ENCODE measurements at places on chromosomes 7 and 10.

- no peak for DNase-seq
These were observed 3.8 kb upstream of the PDCD4 start for GRCh38 chr10:110867807-110868465.

DNA sequence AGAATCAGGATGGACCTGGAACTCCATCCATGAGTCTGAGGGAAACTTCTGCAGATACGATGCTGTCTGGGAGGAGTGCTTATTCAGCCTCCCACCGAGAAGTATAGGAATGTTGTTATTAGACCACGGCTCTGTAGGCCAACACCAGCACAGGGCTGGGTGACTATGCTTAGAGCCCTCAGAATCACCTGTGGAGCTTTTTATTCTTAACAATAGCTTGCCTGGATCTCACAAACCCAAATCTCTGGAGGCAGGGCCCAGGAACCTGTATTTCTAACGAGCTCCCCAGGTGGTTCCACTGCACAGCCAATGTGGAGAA, 55.6 kb upstream of the ARID5B start:
- no peak for DNase-seq

DNA sequence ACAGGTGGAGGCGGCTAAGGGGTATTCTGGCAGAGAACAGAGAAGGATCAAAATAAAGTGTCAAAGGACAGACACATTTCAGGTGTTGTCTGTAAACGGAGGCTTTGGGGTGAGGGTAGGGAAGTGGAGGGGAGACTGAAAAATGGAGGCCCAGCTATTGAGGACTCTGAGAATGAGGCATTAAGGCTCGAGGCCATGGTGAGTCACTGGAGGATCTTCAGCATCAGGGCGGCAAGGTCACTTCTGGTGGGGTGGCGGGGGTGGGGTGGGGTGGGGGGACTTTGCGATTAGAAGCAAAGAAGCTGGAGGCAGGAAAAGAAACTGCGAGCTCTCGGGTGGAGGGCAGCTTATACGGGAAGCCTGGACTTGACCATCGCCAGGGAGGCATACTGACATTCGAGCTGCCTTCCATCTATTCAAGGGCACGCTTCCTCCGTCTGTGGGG, 58.4 kb upstream of the PCGF5 start:
- DNase-seq = peak; percentile 22

DNA sequence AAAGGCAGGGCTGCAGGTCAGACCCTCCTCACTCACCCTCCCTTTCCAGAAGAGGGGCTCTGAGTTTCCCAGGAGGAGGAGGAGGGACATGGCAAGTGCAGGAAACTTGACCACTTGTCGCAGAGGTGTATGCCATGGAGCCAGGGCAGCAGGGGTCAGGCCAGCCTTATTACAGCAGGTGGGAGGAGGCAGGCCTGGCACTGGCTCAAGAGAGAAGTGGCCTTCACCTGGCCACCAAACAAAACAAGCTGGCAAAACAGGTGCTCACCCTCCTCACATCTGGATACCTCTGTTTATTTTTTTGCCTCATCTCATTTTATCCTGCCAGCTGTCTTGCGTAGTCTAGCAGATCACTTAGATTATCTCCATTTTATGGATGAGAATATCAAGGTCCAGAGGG, 12.5 kb downstream of the COL13A1 start:
- no peak for DNase-seq

- no peak for DNase-seq
These were observed 20.8 kb downstream of the ACSM6 start for GRCh38 chr10:95214793-95215192.

DNA sequence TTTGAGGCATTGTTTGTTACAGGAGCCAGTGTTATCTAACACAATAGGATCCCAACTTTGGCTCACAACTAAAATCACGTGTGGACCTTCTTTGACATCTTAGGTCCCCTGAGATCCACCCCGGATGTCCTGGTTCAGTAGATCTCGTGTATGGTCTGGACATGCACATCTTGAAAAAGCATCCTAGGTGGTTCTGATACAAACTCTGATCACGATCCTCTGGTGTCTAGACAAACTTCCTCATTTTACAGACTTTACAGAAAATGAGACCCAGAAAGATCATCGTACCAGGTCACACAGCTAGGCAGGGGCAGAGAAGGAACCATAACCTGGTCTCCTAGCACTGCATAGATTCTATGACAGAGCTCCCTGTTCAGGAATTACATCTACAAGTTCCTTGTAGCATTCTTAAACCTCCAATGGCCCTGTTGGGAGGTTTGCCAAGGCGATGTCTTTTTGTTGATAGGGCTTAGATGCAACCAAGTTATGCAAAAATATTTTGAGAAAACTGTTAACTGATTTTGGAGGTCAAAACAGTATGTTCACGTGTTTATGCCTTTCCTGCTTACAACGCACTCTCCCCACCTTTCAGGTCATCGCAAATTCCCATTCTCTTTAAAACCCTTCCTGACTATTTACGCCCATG, 30.8 kb upstream of the CHST15 start:
- no peak for DNase-seq

GRCh38 chr10:9331583-9332008, 1277.1 kb downstream of the GATA3 start:
- DNase-seq = no peak

- DNase-seq = peak; percentile 45
These were observed 49.5 kb upstream of the ZPBP start for GRCh38 chr7:50142425-50143017.

DNA sequence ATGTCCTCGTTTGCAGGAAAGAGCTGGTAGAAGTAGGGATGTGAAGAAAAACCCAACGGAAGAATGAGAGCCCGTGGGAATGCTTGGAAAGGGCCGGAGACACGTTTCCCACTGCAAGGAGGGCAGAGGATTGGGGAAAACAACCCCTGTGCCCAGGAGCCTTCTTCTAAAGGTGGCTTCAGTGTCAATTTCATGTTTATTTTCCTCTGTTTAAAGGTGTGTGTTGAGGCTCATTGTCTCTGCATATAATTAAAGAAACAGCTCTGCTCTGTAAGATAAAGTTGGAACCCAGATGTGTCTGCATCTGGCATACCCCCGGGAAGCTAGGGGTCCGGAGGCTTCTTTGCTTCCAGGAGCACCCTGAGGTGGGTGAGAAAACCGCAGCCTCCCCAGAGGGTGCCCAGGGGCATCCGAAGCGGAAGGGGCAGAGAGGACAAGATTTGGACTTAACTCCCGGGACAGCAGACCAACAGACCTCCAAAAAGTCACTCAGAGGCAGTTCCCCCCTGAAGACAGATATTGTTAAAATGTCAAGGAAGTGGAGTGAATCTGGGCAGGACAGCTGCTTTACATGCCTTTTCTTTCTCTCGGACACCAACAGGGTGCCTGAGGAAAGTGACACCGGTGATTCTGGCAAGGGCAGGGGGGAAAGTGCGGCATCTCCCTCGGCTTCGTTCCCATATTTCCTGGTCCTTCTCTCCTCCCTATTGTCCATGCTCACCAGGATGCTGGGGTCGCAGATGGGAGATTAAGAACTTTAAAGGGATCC, 8.6 kb upstream of the GATA3 start:
- DNase-seq = no peak

DNA sequence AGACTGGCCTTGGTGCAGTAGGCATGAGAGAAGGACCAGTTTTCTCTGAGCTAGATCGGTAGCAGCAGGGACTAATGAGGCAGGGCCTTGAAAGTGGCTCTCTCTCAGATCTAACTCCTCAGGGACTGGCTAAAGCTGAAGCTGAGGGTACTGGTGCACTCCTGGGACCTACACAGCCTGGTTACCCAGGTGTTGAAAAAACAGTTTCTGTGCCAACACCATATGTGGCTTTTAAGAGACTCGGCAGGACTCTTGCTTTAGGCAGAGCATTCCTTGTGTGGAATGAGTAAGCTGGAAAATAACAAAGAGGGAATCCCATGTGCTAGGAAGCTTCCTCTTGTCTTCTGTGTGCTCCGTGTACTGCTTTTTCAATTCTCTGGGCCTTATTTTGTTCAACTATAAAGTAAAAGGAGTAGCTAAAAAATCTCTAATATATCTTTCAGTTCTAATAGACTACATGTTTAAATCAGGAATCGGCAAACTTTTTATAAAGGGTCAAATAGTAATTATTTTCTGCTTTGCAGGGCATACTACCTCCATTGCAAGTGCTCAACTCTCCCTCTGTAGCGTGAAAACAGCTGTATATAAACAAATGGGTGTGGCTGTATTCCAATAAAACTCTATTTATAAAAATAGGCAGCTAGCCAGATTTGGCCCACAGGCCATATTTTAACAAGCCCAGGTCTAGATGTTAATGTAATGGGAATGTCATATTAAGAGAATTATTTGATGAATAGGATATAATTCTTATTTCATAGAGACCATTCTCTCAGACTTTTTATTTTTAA, 186.1 kb upstream of the KAT6B start:
- DNase-seq = no peak

- no peak for DNase-seq
These were observed 75.1 kb upstream of the GNA12 start for GRCh38 chr7:2919256-2919655.

DNA sequence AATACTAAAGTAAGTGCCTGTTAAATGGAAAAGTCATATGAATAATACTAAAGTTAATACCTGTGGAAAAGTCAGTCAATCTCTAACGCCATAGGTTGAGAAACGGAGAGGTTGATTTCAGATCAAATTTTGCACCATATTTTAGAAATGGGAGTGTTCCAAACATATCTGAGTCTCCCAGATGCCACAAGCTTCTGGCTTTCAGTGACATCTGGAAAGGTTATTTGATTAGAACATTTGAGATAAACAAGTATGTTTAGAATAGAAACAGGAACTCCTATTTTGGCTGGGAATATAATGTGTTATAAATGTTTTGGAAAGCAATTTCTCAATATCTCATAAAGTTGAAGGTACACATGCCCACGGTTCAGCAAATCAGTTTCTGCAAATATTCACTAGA, 5.8 kb downstream of the MACC1 start:
- DNase-seq = no peak

- no peak for DNase-seq
These were observed 46.8 kb downstream of the HIP1 start for GRCh38 chr7:75691793-75692543.

DNA sequence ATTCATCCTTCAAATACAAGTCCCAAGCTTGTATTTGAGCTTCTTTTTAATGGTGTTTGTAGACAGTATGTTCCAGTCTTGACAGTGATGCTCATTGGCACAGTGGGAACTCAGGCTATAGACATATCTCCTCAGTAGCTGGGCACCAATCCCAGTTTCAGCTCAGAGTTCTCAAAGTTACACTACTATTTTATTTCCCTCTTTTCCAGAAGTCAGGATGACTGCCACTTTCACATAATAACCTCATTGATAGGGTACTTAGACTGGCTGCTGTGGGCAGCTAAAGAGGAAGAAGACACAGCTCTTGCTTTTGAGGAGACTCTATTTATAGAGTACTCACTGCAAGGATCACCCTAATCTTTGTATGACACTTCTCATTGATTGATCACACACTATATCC, 2.4 kb downstream of the GBF1 start:
- no peak for DNase-seq

DNA sequence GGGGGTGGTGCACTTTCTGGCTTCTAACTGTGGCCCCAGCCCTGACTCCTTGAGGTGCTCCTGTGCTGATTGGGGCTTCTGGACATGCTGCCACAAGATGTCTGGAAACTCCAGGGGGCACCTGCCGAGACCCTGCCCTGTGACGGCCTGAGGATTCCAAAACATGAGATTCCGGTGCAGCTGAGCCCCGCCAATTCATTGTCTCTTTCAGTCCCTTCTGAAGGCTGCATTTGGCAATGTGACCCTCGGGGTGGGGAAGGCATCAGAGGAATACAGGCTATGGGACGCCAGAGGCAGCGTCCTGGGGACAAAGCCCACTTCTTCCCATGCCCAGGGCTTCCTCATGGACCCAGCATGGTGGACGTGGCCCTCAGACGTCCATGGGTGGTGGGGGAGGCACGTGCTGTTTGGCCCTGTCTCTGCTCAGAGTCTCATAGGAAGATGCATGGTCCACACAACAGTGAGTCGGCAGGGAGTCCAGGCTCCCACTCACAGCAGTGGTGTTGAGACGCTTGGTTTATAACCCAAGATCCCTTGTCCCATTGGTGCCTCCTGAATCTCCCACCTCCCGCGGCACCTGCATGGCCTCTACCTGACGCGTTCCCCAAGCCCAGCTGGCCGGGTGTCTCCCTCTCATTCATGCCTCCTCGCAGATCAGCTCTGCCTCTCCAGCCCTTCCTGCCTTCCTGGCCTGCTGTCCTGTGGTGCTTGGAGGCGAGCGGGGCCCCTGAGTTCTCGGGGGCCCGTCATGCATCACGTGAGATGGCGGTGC, 129.9 kb downstream of the WDR37 start:
- DNase-seq = no peak

DNA sequence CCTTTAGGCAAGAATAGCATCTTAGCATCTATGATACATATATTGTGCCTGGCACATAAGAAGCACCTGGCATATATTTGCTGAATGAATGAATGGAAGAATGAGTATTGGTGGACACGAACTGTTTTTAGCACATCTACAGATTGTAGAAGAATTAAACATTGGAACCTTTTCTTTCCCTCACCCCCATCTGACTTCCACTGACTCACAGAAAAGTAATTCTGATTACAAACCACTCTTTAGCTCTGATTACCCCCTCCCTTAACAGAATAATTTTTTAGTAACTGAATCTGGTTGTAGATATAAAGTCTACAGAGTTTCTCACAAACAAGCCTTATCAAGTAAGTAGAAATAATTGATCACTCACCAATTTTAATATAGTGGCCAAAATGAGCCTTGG, 31.9 kb downstream of the SLC26A4 start:
- no peak for DNase-seq

GRCh38 chr7:135704074-135704473, 23.9 kb downstream of the SLC13A4 start:
- DNase-seq = no peak

GRCh38 chr7:91424371-91424770, 160.1 kb downstream of the FZD1 start:
- DNase-seq = no peak

DNA sequence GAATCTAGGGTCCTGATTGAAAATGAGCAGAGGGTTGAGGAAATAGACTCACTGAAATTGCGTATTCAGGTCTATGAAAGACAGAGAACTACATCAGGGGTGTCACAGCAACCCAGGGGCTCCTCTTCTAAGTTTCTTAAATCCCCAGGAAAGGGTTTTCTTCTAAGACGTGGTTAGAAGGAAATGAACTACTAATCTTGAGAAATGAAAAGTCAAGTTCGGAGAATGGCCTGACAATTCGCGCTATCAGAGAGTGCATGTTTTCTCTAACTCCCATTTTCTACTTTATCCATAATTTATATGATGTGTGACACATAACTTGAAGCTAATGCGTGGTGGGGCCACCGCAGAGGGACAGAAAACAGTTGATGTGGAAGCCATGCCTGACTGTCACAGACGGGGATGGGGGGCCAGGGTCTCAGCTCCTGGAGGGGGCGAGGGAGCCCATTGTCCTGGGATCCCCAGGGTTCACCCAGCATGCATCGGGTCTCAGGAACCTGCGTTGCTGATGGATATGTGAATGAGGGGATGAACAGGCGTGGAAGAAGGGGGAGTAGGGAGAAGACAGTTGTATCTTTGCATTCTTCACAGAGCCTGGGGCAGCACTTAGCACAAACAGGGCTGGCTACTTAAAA, 86.3 kb downstream of the PTPRE start:
- DNase-seq = no peak

DNA sequence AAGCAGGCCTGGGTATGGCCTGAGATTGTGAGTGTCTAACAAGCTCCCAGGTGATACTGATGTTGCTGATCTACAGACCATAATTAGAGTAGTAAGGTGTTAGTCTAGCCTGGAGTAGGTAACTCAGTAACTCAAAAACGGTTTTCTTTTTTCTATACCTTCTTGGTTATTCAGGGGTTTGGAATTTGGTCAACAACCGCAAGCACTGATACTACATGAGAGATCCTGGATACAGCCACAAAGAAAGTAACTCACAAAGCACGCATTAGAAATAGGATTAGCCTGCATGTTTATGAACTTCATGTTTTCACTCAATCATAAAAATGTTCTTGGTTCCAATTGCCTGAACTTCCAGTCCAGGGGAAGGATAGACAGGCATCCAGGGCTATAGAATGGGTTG, 803.5 kb downstream of the MAGI2 start:
- no peak for DNase-seq

All from stimulated activated CD4-positive, alpha-beta T cell treated with anti-CD3 and anti-CD28 coated beads, Interleukin-4, amount 100 ng/mL, for 24 hours (primary cell).